ENCODE measurements at places on chromosomes 13 and 19. TPM values are rescaled to one million over a fixed set of nuclear protein-coding genes. Genes with fewer than 3 reads are reported as not detected.

GRCh38 chr13:113013303-113013702, 44.3 kb downstream of the MCF2L start:
- DNase-seq: no peak

TNNI3 gene
- 4.5 TPM for total RNA-seq

DNA sequence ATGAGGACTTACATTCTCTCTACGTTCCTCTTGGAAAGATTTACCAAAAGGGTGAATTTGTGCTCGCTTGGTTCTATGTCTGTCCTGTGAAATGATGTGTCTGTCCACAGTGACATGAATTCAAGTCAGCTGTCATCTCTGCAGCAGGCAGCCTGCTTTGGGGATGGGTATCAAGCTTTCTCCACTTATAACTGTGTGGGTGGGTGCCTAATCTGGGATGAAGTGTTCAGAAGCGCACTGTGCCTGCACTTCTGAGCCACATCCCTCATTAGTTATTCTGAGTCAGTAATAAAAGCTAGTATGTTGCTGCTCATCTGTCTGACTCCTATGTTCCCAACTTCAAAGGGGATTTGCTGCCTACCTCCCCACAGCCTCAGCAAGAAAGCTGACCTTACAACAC, 86.1 kb upstream of the TUBA3C start:
- no peak for DNase-seq

HSH2D gene
- not detected for total RNA-seq

RFPL4A gene
- total RNA-seq: not detected

GPR183 gene
- total RNA-seq: 0.30 TPM
